ENCODE measurements at places on chromosomes 1 and 21.

- DNase-seq: no peak
Measured at GRCh38 chr1:4170548-4171340, 270.7 kb upstream of the C1orf174 start.

GRCh38 chr1:42557230-42557851 is 94.3 kb downstream of the CCDC30 start:
- no peak for DNase-seq

- DNase-seq: no peak
Measured at GRCh38 chr1:64669098-64669675, 75.7 kb upstream of the RAVER2 start.

GRCh38 chr1:237011432-237011831 is 7.2 kb upstream of the MT1HL1 start:
- DNase-seq: no peak

GRCh38 chr1:29901624-29902325 is 665.5 kb downstream of the PTPRU start:
- DNase-seq: no peak

- no peak for DNase-seq
Measured at GRCh38 chr1:65421351-65422025, 1.0 kb downstream of the LEPR start.

GRCh38 chr1:6447016-6447817 is 18.8 kb downstream of the TNFRSF25 start:
- DNase-seq: no peak

- DNase-seq: no peak
Measured at GRCh38 chr1:106621853-106622252, 434.6 kb upstream of the PRMT6 start.

DNA sequence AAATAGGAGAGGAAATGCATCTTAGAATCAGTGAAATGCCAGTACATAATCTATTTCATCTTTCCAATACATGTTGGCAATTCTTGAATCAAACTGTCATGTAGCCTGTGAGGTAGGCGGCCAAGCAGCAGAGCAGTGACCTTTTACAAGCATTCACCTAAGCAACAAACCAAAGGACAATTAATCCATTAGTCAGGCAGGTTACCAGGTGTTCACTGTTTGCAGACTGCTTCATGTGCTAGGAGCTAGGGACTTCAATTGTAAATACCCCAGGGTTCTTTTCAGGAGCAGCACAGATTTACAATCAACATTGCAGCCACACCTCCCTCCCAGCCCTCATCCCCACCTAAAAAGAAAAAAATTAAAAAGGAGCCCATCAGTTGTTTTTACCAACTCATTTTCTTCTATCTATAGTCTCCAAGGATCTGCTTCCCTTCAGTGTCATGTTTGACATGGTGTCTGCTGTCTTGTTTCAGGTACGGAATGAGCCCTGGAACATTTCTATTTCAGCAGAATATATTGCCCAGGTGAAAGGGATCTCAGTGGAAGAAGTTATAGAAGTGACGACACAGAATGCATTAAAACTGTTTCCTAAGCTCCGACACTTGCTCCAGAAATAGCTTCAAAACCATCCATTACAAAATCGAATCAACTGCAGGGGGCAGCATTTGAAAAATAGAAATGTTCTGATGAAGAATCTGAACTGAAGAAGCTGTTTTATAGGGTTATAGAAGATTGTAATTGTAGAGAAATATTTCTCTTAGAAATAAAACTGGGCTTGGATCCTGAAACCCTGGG is 23.0 kb downstream of the TATDN3 start:
- DNase-seq: no peak

DNA sequence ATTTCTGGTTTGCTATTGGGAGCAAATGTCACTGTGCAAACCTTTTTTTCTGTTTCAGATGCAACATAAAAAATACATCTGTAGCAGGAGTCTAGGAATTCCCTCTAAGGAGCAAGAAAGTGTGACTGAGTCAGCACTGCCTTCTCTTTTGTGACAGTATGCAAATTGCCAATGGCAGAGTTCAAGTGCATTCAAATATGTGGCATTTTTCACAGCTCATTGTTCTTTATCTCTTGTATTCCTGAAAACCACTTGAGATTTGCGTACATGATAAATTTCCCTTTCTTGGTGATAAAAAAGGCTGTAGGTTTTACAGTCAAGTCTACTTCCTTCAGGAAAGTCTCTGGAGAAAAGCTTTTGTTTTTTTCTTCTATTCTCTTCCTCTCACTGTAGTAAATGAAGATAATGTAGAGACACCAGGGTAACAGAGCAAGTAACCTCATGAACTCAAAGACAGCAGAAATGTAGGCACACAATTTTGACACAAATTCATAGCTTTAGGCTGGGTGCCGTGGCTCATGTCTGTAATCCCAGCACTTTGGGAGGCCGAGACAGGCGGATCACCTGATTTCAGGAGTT is 129.7 kb upstream of the L1TD1 start:
- DNase-seq: no peak

- no peak for DNase-seq
Measured at GRCh38 chr21:31557421-31558188, 101.9 kb upstream of the SOD1 start.

GRCh38 chr1:58659516-58659915 is 40.3 kb downstream of the MYSM1 start:
- no peak for DNase-seq

- DNase-seq: no peak
Measured at GRCh38 chr1:241738284-241739078, 86.4 kb downstream of the WDR64 start.

DNA sequence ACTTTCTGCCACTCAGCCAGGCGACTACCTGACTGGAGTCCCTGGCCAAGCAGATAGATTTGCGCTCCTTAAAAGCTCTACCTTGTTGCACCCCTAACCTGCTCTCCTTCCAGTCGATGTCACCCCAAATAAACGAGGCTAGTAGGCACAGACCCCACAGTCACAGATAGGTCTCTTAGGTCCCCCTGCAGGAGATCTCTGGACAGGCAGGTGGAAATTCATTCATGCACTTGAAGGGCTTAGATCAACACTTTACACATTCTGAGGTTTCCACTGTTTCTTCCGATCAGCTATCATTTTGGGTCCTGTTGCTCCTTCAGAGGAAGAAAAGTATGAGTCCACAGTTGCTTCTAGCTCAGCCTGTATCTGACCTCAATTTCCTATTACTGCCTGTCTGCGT is 272.6 kb upstream of the FMN2 start:
- no peak for DNase-seq

- DNase-seq: no peak
Measured at GRCh38 chr1:211876851-211877590, 46.5 kb upstream of the LPGAT1 start.

DNA sequence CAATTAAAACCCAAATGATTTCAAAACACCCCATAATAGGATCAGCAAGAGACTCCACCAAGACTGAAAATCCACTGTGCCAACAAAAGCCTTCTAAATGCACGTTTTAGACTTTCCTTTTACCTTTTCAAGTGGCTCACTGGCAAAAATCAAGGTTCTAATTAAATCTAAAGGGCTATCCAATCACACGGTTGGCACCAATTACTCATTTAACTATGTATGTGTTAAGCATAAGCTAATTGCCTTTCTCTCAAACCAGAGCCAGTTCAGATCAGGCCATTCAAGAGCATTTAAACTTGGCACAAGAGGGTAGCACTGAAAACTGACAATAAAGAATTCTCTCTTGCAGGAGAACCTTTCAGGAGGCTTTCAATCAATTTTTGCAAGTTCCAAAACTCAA is 139.5 kb downstream of the RGS7 start:
- no peak for DNase-seq
